ENCODE measurements at places on chromosomes 7 and 10.

GRCh38 chr10:110313674-110314073 lies 9.0 kb upstream of the SMNDC1 start:
- no peak for DNase-seq

DNA sequence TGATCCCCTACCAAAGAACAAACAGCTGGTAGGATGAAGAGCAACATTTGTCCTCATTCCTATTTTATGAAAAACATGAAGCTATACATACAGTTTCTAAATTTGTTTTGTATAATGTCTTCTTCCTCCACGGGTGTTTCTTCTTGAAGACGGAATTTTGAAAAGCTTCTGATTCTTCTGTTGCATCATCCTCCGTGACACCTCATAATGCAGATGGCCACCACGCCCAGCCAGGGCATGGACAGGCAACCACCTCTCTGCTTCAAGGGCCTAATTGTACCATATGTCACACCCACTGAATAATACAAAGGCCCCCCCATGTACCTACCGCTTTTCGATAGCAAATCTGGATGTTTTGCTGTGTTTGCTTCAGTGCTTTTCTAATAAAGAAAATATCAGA lies at the start of gene SUN3:
Gene SUN3, minus strand, starts transcription at position 170 of the 400 bp plus-strand sequence. Its CDS starts 169 bp downstream, at position 1.
- DNase-seq = no peak

- DNase-seq = no peak
These were observed 110.3 kb downstream of the ADRA2A start for GRCh38 chr10:111187096-111187495.

DNA sequence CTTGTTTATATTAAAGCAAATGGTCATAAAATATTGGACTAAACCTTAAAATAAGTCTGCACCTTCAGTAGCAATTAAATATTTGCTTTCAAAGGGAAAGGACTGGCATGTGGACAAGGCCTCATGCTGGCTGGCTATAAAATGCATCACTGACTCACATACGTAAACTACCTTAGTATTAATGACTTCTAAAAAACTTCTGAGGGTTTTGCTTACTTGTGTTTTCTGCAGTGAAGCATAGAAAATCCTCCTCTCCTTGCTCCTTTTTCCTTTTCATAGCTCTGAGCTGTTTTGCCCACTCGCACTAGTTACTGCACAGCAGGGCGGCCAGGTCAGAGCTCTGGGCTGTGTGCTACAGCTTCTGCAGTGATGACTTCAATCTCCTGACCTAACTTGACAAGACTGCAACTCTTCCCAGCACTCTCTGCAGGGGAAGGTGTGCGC lies 82.3 kb downstream of the CUL2 start:
- no peak for DNase-seq

GRCh38 chr7:156238366-156239133 lies 402.0 kb upstream of the RNF32 start:
- DNase-seq = no peak

GRCh38 chr10:115118346-115118745 lies 25.2 kb downstream of the ATRNL1 start:
- DNase-seq = no peak

GRCh38 chr7:105267244-105267643 lies 121.5 kb downstream of the SRPK2 start:
- no peak for DNase-seq

DNA sequence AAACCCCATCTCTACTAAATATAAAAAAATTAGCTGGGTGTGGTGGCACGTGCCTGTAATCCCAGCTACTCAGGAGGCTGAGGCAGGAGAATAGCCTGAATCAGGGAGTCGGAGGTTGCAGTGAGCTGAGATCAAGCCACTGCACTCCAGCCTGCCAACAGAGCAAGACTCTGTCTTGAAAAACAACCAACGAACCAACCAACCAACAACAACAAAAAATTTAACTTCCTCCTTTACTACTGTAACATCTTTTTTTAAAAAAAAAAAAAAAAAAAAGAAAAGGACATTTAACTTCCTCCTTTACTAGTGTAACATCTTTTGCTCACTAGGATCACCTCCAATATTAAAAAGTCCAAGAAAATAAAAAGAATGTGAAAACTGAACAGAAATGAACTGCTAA lies 92.3 kb upstream of the TMEM168 start:
- peak; percentile 57 for DNase-seq

GRCh38 chr7:85452674-85453073 lies 265.8 kb upstream of the SEMA3D start:
- no peak for DNase-seq

DNA sequence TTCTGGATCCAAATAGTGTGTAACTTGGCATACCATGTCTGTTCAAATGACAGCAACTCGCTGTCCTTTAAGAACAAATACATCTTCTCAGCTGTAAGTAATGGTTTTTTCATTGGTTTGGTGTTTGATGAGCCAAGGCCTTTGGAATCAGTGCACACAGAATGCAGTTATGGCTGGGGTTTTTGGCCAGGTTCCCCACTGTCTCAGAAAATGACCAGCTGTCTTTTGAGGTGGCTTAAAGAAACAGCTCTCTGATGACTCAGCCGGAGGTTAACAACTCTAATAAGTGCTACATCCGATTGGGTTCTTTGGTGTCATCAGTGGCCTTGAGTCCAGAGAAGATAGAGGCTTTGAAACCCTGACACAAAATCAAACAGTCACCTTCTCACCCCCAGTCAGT lies 688.4 kb downstream of the REEP3 start:
- no peak for DNase-seq

GRCh38 chr7:99457650-99458493 lies 8.1 kb downstream of the ATP5MF start:
- DNase-seq = no peak

- peak; percentile 2 for DNase-seq
These were observed 91.6 kb downstream of the HECW1 start for GRCh38 chr7:43204081-43204480.

GRCh38 chr7:87715545-87715944 lies 87.3 kb downstream of the RUNDC3B start:
- DNase-seq = no peak

DNA sequence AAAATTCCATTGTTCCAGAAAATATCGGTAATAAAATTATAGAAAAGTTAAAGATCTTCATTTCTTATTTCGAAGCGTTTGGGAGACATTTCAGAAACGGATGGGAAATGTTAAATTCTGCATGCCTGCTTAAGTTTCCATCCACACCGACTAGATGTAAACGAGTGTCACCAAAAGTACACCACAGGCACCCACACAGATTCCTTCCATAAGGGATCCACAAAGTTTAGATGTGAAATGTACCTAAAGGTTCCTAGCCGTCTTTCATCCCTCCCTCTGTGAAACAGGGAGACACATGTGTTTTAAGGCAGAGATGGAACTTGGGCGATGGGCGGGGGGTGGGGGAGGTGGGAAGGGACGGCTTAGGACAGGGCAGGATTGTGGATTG lies 621 bp upstream of the CAV1 start:
- DNase-seq = no peak

- no peak for DNase-seq
These were observed 51.9 kb upstream of the PRKAR1B start for GRCh38 chr7:778968-779451.

Data from suppressor macrophage treated with lipopolysaccharide for 1 hour (primary cell).